ENCODE measurements at places on chromosomes 12 and 14.

DNA sequence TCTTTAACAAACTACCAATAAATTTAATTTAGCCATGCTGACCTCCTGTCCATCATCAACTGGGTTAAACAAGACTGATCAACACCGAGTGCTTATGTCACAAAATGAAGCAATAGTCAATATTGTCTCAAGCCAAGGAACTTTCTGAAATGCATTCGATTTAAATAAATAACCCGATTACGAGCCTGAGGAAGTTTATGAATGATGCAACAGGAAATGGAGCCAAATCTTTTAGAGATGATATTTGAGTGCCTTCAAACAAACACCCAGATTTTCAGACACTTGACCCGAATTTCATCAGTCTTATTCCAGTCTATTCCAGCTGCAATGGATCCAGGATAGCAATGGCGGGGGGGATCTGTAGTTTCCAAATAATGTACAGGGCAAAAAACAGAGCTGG lies 27.9 kb downstream of the FAR2 start:
- DNase-seq, result peak; percentile 27

- no peak for DNase-seq
Measured at GRCh38 chr12:84964048-84964447, 51.4 kb upstream of the SLC6A15 start.

GRCh38 chr12:18084080-18084479 lies 5.9 kb downstream of the RERGL start:
- no peak for DNase-seq

DNA sequence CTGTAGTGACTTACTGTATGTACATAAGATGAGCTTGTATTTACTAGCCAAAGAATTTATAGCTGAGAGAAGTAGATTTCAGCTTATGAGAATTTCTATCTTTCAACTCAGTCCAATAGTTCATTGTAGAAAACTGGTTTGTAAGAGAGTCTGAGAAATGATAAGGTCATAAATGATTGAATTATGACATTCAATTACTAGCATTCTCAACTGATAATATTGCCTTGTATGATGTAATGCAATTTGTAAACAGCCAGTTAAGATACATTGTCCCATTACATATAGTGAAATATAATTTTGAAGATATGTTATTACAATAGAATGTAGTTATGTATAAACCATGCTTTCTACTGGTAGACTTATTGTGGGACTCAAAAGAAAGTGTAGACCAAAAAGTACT lies 42.5 kb upstream of the STRAP start:
- DNase-seq, result no peak

DNA sequence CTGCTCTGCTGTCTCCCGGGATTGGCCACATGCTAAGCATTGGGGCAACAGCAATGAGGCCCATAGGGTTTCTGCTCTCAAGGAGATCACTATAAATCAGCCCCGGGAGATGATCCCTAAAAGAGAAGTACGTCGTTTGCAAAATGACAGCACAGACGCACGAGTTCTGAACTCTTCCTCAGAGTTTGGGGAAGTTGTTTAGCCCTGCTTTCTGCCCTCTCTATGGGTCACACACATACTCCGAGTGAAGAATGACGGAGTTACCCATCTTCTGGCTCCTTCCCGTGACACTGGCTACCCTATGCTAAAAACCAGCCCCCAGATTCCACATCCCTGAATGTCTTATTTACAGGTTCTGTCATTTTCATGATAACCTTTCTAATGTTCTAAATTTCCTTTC lies 258.0 kb upstream of the PLEKHG7 start:
- no peak for DNase-seq

DNA sequence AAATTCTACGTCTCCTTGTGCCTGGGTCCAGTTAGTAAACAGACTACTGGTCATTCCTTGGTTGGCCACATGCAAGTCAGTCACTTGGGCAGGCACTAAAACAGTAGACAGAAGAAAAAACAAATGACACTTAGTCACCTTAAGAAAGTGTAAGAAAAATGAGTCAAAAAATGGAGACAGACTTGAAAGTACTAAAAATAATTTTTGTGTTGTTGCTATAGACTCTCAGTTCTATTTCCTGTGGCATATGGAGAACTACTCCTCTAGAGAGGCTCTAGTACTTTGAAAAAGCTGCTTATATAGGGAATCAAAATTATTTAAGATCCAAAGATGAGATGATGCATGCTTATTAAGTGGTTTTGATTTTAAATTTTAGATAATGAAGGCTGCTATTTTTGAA lies 56.0 kb downstream of the PTPRB start:
- no peak for DNase-seq

- DNase-seq, result peak; percentile 56
Measured at GRCh38 chr12:53746592-53747092, 5.1 kb downstream of the CISTR start.

DNA sequence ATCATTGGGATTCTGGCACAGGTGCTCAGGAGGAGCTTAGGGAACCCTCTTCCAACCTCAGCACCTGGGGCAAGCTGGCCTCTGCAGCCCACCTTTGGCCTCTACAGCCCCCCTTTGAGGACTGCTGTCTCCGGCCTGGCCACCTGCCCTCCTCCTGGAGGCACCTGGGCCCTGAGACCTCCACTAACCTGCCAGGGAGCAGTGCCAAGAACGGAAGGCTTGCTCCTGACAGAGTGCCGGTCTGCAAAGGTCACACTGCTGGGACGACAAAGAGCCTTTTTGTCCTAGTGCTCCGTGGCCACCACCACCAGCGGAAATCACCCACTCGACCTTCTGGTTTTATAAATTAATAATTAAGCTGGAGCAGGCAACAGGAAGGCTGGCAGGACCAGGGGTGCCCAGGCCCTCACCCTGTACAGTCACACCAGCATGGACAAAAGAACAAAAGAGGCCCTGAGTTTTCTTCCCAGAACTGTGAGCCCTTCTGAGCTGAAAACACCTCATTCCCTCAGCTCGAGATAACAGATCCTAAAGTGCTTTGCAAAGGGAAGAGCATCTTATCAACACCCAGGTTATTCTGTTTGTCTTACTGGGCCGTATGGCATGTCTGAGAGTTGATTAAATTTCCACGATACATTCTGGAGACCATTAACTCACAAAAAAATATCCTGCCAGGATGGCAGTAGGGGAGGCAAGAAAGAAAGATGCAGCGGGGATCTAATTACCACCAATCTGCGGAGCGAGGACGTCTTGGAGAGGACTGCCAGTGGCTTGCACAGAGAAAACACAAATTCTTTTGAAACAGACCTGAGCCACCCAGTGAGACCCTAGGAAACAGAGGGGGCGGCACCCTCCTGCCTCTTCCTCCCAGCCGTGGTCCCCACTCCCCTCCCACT lies 8.2 kb downstream of the TESC start:
- no peak for DNase-seq

DNA sequence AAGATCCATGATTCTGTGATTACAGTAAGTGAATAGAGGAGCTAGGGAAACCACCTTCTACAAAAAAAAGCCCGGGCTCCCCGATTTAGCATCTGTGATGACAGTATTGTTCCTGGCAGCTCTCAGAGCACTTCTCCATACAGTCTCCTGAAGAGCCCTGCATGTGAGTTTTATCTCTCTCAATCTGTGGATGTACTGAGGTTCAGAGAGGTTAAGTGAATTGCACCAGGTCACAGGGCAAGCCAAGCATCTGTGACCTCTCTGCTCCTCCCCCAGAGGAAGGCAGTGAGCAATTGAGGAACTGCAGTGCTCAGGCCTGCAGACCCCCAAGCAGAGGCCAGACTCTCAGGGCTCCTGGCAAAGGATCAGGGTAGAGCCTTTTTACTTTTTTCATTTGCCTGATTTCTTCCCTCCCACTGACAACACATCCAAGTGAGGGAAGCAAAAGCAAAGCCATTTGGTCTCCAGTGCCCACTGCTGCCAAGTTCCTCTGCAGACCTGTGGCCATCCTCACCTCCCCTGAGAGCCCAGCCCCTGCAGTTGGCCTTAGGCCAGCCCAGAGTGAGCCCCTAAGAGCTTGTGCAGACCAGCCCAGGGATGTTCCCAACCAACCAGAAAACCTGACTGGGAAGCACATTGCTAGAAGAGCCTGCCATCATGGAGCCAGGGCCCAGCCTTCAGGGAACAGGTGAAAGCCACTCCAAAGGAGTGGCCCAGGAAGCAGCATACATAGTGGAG lies 47.6 kb upstream of the PNMA1 start:
- no peak for DNase-seq

DNA sequence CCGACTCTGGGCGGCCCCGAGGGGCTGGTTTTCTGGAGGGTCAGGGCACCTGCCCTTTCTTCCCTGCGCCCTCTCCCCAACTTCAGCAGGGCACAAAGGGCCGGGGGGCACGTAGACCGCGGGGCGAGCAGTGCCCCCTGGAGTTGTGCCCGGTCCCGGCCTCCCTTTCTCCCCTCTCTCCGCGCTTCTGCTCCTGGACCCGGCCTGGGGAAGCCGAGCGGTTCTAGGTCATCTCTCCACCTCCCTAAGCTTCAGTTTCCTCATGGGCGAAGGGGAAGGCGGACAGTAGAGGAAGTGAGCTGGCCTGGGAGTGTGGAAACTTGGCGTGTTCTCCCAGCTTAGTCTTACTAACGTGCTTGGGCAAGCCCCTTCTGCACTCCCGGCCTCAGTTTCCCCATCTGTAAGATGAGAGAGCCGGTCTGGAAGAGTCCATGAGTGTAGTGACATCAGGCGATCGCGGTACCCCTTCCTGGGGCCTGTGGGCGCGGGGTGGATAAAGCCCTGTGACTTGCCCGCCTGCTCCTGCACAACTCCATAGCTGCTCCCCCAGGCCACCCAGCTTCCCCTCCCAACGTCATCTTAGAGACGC lies 158.6 kb upstream of the PARP11 start:
- no peak for DNase-seq

DNA sequence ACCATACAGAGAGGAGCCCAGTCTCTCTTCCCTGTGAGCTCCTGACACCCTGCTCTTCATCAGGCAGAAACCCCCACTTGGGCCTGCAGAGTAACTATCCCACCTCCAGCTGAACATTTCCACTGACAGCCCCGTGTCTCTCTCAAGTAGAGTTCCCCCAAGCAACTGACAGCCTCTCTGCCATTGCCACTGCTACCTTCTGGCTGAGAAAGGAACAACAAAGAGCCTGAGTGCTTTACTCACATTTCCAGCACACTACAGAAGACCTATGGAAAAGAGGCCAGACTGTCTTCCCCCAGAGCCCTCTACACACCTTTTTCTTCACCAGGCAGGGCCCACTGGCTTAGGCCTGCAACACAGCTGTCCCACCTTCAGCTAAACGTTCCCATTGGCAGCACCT lies 18.4 kb upstream of the ASCL1 start:
- DNase-seq, result no peak

All from AG09309 (cell line).